Endothelial cell of umbilical vein (primary cell): ENCODE measurements at places on chromosomes 3 and 15. TPM values are rescaled to one million over a fixed set of nuclear protein-coding genes. Genes with fewer than 3 reads are reported as not detected.

Gene CYP8B1
- total RNA-seq = not detected in 2 replicates

Gene BFSP2
- total RNA-seq = not detected in 2 replicates

Gene CNTN3
- not detected in 2 replicates for total RNA-seq

Gene COL7A1
- total RNA-seq = 1.5 and 1.9 TPM in 2 replicates

Gene USP3
- 52.4 and 57.2 TPM in 2 replicates for total RNA-seq

Gene IL17RE
- total RNA-seq = 1.2 and 1.5 TPM in 2 replicates

Gene DPPA4
- total RNA-seq = not detected in 2 replicates

Gene ACAD11
- 9.6 and 15.2 TPM in 2 replicates for total RNA-seq

Gene SLITRK3
- total RNA-seq = not detected in 2 replicates
